ENCODE measurements at places on chromosomes 11 and 22. TPM values are rescaled to one million over a fixed set of nuclear protein-coding genes. Genes with fewer than 3 reads are reported as not detected.

DNA sequence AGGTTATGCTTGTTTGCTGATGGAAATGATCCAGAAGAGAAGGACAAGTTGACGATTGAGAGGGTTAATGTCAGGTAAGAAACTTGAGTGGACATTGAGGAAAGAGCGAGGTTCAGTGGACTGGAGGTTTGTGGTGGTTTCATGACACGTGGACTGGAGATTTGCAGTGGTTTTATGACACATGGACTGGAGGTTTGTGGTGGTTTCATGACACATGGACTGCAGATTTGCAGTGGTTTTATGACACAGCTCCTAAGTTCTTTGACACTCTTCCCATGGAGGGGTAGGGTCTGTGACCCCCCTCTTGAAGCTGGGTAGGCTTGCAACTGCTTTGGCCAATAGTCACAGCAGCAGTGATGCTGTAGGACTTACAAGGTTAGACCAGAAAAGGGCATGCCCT, 5.4 kb upstream of the MAPK8IP2 start:
- peak; percentile 26 for DNase-seq

VPREB1 gene
- total RNA-seq: not detected

OR56B1 gene
- total RNA-seq: not detected

GRCh38 chr22:20550851-20551744, 43.7 kb downstream of the MED15 start:
- DNase-seq: peak; percentile 88

GRCh38 chr11:133525976-133526375, 6.3 kb downstream of the OPCML start:
- DNase-seq: no peak

TMEM151A gene
- not detected for total RNA-seq

GRCh38 chr11:34168642-34169420, 63.4 kb downstream of the NAT10 start:
- DNase-seq: no peak

DNA sequence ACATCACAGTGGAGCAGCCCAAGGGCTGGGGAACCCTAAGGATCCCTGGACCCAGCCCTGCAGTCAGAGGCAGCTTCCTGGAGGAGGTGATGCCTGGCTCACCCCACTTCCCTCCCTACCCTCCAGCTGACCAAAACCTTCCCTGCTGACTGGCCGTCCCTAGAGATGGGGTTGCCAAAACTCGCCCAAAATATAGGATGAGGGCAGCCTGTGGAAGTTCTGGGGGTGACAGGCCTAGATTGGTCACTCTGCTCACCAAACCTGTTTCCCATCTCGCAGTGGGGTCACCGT, 35.0 kb upstream of the PPARA start:
- no peak for DNase-seq

DNA sequence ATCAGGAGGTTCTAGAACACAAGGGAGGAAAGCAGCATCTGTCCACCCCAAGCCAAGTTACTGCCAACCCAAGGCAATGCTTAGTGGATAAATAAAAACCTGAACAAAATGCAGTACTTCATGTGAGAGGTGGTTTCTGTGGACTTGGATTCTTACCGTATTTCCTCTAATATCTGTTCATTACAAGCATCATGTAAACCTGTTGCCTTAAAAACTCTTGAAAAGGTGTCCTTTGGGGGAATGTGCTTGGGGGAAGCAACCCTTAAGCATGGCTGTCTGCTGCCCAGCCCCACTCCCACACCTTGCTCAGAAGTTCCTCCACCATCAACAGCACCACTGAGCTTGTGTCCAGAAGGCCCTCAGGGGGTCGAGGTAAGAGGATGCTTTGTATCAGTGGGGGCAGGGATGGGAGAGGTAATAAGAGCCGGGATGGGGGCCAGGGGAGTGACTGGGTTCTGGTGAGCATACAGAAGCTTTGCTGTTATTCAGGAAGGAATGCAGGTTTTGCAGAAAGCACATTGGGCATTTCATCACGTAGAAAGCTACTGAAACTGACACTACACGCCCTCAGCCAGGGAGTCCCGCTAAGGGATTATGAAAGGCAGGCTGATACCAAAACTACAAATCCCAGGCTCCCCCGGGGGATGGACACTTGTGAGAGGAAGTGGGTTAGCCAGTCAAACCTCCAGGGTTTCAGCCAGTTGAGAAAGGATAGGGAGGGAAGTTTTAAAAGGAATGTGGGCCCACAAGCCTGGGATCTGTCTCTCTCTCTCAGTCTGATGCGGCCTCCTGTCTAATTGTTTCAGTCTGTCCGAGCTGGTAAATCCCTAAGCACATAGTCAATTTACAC, 52.0 kb downstream of the KCNJ1 start:
- peak; percentile 89 for DNase-seq

GRCh38 chr11:83403691-83404389, 117.7 kb upstream of the CCDC90B start:
- DNase-seq: no peak

DNA sequence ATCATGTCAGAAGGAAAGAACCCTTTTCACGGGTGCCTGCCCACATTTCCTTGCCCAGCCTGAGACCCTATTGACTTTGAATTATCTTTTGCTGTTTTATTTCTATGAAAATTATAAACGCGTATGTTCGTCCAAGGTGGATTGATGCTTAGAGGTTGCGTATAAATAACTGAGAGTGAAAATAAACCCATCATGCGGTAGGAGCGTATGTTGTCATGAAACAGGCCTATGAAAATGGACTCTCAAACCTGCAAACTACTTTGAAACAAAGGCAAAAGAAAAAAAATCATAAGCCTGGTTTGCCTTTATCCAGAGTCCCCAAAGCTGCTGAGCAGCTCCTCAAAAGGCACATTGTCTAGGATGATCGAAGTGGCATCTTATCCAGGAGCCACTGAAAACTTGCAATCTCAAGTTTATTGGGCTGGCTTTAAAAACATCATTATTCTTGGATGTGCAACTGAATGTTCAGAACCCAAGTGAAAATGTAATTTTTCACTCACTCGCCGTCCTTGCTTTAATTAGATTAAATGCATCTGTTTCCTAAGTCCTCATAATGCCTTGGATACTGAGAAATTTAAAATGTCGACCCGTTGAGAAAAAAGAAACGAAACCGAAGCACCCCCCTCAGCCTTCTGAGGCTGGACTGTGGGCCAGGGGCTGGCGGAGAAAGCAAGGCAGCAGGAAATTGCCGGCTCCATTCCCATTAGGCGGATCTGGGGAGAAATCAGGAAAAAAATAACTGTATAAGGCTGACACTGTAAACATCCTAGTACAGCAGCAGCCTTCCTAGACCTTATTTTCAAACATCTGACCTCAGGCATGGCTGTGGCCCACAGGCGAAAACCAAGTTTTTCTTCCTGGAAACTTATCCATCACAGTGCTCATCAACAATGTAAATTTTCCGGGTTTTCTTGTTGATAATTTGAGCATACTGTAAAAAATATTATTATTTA, 82.9 kb upstream of the PPARA start:
- DNase-seq: peak; percentile 46

All from posterior vena cava (tissue), 2 donors.